Dermis microvascular lymphatic vessel endothelial cell (primary cell): ENCODE measurements at places on chromosomes 1 and 21.

- no peak for DNase-seq
These were observed 33.4 kb downstream of the MEGF6 start for GRCh38 chr1:3577711-3578432.

GRCh38 chr1:175384546-175384945 is 192.0 kb upstream of the KIAA0040 start:
- DNase-seq, result no peak

- DNase-seq, result no peak
These were observed 24.2 kb upstream of the CACNA1E start for GRCh38 chr1:181459067-181459466.

DNA sequence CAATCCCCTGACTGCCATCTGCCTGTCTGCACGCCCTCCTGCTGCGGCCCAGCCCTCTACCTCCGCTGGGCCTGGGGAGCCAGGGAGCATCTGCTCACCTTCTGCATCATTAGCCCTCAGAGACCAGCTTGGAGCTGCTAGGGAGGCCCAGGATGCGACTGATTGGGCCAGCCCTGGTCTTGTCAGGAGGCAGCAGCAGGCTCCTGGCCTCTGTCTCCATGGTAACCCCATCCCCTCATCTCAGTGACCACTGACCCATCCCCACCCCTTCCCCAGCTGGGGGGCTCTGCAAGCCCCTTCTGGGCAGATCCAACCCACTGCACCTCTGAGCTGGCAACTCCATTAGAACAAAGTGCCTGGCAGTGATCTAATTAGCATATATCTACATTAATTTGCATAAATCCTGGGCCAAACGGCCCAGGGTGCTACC is 37.7 kb downstream of the NKAIN1 start:
- DNase-seq, result no peak

DNA sequence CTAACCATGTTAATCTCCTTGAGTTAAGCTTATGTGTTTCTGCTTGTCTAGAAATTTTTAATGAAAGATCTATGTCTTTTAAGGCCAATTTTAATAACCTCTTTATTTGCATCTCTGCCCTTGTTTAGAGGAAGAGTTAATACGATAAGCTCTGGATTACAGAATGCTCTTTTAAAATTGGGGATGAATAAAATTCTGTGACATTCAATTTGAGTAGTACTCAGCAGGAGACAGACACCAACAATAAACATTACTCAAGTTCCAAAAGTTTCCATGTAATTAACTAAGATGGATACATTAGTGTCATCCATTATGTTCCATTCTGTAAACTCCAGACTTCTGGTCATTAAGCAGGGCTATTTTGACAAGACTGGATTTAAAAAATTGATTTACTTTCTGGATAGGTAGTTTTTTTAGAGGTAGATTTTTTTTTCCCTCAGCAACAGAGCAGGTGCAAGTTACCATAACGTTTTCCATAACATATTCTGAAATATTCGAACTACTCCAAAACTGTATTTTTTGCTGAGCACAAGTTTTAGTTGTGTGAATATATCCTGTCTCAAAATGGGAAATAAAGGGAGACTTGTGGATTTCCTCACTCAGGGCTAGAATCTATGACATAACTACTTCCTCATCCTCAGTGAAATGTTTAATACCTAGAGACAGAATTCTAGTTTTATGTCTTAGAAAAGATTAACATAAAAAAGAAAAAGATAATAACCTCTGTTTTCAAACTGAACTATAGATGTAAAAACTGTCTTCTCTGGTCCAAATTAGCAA is 221.7 kb downstream of the NEGR1 start:
- DNase-seq, result no peak
